ENCODE measurements at places on chromosomes 2 and 18.

DNA sequence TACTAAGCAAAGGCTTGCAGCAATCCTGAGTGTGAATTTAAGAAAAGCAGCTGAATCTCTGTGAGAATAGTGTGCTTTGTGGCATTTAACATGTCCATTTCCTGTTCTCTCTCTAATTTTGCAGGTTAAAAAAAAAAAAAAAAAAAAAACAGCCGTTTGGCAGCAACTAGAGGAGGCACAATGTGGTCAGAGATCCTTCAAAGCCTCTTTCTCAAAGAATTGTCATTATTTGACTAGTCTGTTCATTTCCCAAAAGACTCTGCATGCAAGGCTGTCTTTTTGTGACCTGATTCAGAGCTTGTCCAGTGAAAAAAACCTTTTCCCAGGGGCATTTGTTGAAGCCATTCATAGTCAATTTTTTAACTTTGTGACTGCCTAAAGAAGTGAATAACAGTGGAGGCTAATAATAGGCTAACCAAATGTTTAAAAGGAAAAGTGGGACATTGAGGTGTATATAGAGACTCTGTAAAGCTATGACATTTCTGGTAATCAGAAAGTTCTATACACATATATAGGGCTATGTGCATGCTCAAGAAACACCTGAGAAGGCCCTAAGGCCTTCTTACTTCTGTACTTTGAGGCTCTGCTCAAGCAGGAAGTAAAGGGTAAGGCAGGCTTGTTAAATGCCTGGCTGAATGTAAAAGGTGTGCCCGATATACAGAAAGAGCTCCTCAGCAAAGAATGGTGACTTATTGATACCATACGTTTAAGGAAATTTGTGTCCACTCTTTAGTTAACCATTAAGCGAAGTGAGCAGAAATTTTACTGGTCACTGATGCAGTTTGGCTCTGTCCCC, 289.6 kb upstream of the RAB6C start:
- no peak for DNase-seq

GRCh38 chr2:236859908-236860307, 225.8 kb upstream of the COPS8 start:
- no peak for DNase-seq

DNA sequence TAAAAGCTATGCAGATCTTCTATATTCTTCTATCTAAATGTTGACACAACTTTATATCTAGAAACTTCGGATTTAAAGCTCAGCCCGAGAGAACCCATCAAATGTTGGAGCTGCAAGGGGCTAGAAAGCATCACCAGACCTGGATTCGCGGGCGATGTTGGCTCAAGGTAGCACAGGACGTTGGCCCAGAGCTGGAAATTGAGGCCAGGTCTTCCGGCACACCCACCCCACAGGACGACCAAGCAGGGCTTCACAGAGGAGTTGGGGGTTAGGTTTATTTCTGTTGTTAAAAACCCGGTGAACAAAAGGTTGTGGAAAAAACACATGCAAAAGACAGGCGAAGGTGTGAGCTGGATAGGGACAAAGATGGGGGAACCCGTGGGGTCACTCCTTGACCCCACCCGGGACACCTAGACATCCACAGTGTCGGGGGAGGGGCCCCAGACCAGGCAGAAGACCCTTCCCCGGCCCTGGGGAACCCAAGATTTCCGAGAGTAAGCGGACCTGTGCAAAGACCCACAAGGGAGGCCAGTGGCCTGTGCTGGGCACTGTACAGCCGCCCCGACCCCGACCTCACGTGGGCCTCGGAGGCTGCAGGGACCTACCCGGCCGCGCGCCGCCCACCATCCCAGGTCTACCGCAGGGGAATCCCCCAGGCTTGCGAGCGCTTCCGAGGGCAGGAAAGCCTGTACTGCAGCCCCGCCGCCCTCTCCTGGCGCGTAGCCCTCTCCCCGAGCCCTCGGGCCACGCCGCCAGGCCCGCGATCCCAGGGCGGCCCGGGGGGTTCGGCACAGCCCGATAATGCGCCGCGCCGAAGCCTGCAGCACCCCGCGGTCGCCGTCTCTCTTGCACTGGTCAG, 1.8 kb upstream of the AGBL5 start:
- DNase-seq: no peak

DNA sequence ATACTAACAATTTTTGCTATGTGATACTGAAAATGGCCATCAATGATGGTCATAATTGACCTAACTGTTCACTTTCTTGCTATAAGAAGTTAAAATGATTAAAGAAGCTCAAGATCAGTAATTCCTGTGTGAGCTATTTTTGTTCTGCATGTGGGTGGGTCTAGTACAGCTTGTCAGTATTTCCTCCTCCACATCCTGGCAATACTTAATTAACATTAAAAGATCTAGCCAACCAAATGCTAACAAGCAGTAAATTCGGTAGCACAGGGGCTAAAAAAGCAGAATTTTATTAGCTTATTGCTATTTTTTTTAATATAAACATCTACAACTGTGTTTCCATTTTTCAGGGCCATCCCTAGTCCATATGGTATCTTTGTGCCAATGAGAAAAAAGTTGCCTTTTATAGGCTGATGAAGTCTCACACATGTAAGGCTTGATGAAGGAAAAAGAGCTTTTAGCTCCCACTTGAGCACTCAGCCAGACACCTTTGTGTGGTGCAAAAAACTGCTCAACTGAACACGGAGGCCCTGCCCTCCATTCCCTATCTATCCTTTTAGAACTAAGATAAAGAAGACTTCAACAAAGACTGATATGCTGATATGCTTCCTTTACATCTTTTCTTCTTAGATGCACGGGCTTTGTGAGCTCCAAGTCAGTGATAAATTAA, 4.9 kb upstream of the PNO1 start:
- DNase-seq: peak; percentile 47

DNA sequence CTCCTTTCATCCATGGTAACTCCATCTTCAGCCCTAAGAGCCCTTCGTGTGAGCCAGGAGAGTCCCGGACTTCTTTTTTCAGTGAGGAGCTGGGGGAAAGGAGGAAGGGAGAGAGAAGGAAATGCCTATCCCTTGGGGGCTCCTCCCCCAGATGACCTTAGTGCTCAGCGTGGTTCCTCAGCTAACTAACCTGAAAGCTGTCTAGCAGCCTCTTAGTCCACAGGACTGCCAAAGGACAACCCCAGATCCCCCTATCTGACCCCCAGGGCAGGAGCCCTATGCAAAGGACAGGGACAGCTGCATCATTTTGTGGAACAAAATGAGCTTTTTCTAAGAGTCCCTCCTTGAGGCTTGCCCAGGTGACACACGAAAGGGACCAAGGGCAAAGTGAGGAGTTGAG, 7.9 kb downstream of the SPR start:
- no peak for DNase-seq

DNA sequence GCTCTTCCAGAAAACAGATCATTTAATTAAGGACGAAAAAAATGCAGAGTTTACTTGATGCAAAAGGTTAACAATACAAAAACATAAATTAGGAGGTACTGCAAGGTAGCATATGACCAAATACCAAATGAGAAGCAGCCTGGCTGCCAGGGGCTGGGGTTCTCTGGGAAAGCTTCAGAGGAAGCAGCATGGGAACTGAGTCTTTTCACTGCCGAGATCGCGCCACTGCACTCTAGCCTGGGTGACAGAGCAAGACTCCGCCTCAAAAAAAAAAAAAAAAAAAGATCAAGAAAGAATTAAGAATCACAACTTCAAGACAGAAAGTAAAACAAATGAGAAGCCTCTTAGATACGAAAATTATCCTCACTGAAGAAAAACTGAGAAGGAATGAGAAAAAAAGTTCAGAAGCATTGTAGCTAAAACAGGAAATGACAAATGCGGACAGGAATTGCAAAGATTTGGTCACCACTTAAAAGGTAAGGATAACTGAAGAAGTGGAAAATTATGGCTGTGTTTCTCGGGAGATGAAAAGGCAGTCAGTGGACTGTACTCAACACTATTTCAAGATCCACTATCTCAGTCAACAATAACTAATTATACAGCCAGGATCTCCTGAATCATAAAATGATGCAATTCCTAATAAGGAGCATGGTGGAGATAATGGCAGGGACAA, 4.3 kb downstream of the SEPTIN10 start:
- no peak for DNase-seq

DNA sequence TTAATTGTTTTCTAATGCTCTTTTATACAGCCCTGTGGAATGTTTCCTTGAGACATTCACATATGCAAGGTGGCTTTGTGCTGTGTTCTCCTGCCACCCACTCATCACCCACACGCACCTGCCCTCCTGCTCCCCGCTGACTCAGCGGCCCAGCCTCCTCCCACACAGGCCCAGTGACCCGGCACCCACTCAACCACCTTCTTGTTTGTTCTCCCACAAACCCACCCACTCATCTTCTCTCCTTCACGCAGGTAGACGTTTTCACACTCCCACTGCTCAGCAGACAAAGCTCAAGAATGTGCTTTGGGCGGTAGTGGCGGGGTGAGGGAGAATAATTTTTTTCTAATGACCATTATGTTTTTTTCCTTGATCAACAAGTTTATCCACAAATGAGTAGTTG, 28.6 kb upstream of the NEMP2 start:
- no peak for DNase-seq
